ENCODE measurements at places on chromosomes 2 and 18.

GRCh38 chr2:178592655-178593054, 112.4 kb downstream of the PLEKHA3 start:
- DNase-seq, result no peak

GRCh38 chr2:234670052-234670451, 173.2 kb upstream of the ARL4C start:
- no peak for DNase-seq

DNA sequence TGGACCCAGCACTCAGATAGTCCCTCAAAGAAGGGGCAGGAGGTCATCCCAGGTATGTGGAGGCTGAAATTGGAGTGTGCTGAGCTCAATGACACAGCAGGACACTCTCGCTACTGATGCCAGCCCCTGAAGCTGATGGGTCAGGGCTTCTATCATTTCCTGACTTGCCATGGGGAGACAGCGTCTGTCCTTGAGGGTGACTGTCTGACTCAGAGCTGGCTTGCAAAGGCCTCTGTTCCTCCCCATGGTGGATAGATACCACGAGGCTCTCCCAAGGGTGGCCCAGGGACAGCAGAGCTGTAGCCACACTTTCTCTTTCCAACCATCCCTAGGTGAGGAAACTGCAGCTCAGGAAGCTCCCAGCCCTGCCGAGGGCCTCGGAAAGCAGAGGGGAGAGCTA, 10.8 kb downstream of the ALPG start:
- DNase-seq, result no peak

DNA sequence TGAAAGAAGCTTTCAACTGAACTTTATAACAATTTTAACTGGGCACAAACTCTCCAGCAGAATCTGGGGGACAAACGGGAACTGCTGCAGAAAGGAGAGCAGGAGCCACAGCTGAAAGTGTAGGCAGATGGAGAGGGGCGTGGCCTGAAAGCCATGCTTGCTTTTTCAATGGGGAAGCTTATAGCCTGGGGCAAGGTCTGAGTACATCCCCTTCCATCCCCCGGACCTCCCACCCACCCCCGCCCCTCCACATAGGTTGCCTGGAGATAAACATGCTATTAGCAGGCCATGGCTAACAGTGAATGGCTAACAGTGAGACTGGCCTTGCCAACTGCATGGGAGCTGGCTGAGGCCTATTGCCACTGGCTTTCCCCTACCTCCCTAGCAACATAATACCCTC, 317.9 kb upstream of the TANK start:
- DNase-seq, result no peak

GRCh38 chr2:143623909-143624260, 494.7 kb downstream of the ARHGAP15 start:
- no peak for DNase-seq

GRCh38 chr2:33437297-33437696, 39.2 kb upstream of the RASGRP3 start:
- DNase-seq, result no peak

DNA sequence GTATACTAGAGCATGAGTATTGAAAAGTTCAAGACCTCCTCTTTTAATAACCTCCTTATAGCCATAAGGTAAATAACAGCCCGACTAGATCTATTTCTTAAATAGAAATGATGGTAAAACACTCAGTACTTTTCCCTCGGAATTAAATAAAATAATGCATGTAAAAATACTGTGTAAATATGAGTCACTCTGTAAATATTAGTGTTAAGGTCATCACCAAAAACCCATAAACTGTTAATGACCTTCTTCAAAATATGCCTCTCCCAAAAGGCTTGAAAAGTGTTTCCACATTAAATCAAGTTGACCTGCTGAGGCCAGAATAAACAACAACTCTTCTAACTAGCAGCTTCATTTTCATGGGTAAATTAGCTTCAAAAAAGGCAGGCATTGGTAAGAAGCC, 25.3 kb upstream of the BZW1 start:
- DNase-seq, result no peak

- DNase-seq, result peak; percentile 11
Observed at GRCh38 chr2:55618275-55619055, 1.0 kb upstream of the PPP4R3B start.

- DNase-seq, result no peak
Observed at GRCh38 chr18:10838553-10838952, 310.8 kb downstream of the PIEZO2 start.

GRCh38 chr18:67973916-67974315, 457.4 kb upstream of the DSEL start:
- DNase-seq, result no peak
